BJ (cell line): ENCODE measurements at places on chromosomes 12 and 14.
A peak's percentile ranks its signal among the peaks of the same experiment; 100 is the strongest.

- no peak for DNase-seq
These were observed 476.4 kb downstream of the VRK1 start for GRCh38 chr14:97273540-97273939.

- no peak for DNase-seq
These were observed 3.9 kb downstream of the DLK1 start for GRCh38 chr14:100730581-100730980.

GRCh38 chr14:52303236-52303635 is 10.9 kb upstream of the PTGER2 start:
- no peak for DNase-seq

DNA sequence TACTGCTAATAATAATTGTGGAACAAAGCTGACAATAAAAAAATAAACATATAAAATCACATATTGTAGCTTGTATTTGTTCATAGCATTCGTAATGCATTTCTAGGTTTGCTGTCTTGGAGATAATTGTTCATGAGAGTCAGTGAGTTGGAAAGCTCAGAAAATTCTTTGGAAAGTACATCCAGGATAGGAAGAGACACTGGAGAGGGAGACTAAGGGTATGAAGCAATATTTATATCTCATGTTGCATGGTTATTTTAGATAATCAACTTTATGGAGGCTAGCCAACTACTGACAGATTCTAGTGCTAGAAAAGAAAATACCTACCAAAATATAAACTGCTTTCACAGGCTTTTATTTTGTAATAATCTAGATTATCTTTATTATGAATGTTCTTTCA is 1095.2 kb downstream of the FSCB start:
- no peak for DNase-seq

GRCh38 chr14:105502446-105503295 is 11.6 kb downstream of the TEDC1 start:
- DNase-seq, result no peak

DNA sequence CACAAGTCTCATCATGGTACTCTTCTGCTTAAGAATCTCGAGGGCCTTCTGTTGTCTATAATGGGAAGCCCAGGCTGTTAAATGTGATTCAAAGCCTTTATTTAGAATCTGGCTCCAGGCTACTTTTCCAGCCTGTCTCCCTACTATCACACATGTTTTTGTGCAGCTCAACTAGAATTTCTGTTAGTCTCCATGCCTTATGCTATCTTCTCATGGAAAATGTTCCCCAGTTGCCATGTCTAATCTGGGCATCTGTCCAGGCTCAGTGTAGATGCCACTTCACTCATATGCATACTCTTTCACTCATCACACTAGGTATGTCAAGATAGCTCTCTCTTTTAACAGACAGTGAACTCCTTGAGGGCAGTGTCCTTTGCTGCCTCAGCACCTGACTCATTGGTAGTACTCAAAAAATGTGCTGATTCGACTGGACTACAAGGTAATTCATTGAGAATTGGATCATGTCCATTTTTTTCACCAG is 145.3 kb downstream of the TTLL5 start:
- DNase-seq, result no peak

DNA sequence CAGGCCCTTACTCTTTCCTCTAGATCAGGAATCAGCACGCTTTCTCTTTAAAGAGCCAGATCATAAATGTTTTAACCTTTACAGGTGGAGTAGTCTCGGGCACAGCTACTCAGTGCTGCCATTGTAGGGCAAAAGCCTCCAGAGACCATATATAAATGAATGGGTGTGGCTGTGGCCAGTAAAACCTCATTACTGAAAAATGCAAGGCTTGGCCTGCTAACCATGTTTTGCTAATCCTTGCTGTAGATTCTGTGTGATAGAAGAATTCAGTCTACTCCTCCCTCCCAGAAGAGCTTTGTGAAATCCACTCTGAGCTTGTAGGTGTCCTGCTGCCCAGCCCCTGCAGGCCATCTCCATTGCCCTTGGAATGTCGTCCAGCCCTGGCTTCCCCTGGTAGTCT is 58.1 kb downstream of the HSP90AA1 start:
- peak; percentile 77 for DNase-seq

GRCh38 chr14:102967506-102967795 is 45.0 kb downstream of the AMN start:
- no peak for DNase-seq

GRCh38 chr14:72907886-72908285 is 14.0 kb upstream of the DPF3 start:
- DNase-seq, result no peak

GRCh38 chr12:100867639-100868393 is 73.2 kb downstream of the ANO4 start:
- DNase-seq, result no peak

- DNase-seq, result no peak
These were observed 14.4 kb upstream of the CDK17 start for GRCh38 chr12:96414637-96415036.

DNA sequence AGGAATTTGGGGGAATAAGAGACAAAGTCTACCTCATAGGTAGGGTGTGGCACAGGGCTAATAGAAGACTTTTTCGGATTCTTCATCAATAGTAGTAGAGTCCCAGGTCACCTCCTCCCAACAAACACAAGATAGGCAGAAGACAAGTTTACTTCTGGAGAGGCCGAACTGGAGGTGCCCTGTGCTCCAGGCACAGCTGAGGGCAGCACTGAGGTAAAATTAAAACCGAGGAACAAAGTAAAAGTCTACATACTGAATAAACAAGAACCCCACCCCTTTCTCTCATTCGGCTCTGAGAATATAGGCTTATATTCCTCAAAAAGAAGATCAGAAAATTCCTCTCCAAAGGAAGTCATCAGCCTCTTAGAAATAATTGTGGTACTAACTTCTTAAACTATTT is 161.5 kb downstream of the SEC23A start:
- no peak for DNase-seq

DNA sequence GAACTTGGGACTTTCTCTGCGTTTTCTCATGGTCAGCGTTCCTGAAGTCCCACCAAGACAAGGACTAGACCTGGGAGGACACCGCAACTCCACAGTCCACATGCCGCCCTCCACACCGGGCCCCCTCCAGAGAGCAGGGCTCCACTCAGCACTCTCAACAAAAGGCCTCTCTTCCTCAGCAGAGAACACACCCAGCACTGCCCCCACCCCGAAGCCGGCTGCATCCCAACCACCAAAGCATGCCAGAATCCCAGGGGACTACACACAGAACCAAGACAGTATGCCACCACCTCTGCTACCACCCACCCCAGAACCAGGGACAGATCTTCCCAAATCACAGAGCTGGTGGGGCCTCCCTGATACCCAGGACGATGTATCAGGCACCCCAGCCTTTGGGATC is 88.3 kb downstream of the BCL11B start:
- DNase-seq, result no peak

- no peak for DNase-seq
These were observed 2.1 kb upstream of the B4GALNT3 start for GRCh38 chr12:457676-458075.

- DNase-seq, result no peak
These were observed 4.6 kb downstream of the FBRSL1 start for GRCh38 chr12:132494294-132495164.

- no peak for DNase-seq
These were observed 3.0 kb upstream of the TMEM120B start for GRCh38 chr12:121709478-121709961.

GRCh38 chr14:81625343-81625742 is 91.7 kb upstream of the SEL1L start:
- no peak for DNase-seq

DNA sequence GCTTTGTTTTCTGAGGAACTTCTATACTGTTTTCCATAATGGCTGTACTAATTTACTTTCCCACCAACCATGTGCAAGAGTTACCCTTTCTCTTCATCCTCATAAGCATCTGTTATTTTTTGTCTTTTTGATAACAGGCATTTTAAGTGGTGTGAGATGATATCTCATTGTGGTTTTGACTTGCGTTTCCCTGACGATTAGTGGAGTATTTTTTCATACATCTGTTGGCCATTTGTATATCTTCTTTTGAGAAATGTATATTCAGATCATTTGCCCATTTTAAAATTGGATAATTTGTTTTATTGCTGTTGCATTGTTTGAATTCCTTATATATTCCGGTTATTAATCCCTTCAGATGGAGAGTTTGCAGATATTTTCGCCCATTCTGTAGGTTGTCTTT is 10.2 kb upstream of the HMGA2 start:
- DNase-seq, result no peak

GRCh38 chr14:47857646-47858045 is 182.2 kb upstream of the MDGA2 start:
- no peak for DNase-seq

DNA sequence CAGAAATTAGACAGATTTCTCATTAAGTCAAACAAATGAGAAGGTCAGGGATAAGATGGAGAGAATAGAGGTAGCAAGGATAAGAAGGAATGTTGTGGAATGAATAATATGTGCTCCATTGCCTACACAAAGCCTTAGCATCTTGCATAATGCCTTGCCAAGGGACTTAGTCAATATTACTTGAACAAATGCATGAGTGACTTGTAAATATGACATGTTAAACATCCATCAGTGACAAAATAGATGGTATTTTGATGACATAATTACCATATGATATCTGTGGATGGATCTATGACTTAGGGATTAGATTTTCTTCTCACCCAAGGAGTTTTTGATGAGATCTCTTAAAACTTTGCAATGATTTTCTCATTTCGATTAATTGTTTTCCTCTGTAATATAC is 194.1 kb upstream of the RASSF8 start:
- DNase-seq, result no peak

- no peak for DNase-seq
These were observed 44.3 kb downstream of the PLEKHG3 start for GRCh38 chr14:64748521-64748920.

GRCh38 chr12:54251667-54252284 is 28.1 kb downstream of the CBX5 start:
- DNase-seq, result no peak

- DNase-seq, result no peak
These were observed 96.3 kb downstream of the ST8SIA1 start for GRCh38 chr12:22238211-22238610.

- DNase-seq, result no peak
These were observed 27.8 kb downstream of the MUCL1 start for GRCh38 chr12:54882079-54882478.

DNA sequence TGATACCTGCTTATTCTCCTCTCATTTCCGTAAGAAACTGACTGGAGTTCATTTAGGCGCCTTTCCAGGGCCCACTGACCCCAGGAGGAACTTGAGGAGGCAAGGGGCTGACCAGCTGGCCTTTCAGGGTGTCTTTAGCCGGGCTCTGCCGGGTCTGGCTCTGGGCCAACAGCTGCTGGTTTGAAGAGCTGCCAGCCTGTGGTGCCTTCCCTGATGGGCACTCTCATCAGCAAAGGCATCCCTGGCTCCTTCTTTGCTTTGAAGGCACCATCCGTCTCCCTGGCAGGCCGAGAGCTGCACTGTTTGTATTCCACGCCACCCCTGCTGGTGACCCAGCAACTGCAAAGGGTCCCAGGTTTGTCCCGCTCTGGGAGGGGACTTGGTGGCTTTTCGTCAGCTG is 42.0 kb downstream of the IQSEC3 start:
- DNase-seq, result no peak
